ENCODE measurements at places on chromosomes 3 and 15.

- DNase-seq = no peak
Observed at GRCh38 chr3:168583977-168584376, 488.3 kb upstream of the GOLIM4 start.

DNA sequence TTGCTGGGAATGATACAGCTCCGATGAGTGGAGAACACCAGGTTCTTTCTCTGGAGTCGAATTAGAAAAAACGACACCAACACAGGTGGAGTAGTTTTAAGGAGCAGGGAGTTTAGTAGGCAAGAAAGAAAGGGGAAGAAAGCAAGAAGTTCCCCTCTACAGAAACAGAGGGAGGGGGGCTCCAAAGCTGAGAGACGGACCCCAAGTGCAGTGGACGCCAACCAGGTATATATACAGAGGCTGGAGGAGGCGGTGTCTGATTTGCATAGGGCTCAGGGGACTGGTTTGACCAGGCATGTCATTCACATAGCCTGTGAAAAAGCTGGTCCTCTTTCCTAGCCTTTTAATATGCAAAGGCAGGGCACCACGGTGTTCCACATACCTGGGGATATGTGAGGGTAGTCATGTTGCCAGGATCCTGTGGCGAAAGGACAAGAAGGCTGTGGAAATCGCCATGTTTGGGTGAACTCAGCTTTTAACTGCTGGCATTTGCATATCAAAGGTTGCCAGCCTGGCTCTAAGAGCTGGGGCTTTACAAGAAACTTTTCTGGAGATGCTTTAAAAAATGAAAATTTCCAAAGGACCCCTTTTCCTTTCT, 887.4 kb upstream of the EPHA6 start:
- DNase-seq = no peak

DNA sequence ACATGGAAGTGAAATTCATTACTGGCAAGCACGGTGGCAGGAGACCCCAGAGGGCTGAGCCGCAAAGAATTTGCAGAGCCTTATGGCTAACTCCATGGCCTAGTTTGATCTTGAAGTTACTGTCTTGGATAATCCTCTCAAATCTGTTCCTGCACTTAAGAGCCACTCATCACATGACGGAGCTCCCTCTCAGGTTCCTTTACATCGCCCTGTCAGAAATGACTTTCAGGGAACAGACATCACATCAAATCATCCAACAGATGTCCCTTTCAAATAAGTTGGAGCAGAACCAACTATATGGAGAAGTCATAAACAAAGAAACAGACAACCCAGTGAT, 328.8 kb upstream of the THBS1 start:
- no peak for DNase-seq

- DNase-seq = no peak
Observed at GRCh38 chr3:177752831-177753230, 555.5 kb upstream of the TBL1XR1 start.

DNA sequence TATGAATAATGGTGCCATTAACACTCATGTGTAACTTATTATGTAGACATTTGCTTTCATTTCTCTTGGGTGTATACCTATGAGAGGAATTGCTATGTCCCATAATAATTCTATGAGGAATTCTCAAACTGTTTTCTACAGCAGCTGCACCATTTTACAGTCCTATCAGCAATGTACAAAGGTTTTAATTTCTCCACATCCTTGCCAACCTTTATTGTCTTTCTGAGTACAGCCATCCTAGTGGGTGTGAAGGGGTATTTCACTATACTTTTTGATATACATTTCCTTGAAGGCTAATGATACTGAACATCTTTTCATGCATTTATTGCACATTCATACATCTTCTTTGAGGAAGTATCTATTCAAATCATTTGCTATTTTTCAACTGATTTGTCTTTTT, 34.5 kb downstream of the TJP1 start:
- DNase-seq = no peak

GRCh38 chr15:93861413-93861812, 369.9 kb upstream of the MCTP2 start:
- no peak for DNase-seq

All from SJCRH30 (cell line).